ENCODE measurements at places on chromosomes 3 and 15.

GRCh38 chr3:42187936-42188335, 78.0 kb downstream of the CCK start:
- no peak for DNase-seq

- DNase-seq: no peak
Observed at GRCh38 chr3:155619118-155619915, 125.6 kb downstream of the PLCH1 start.

GRCh38 chr15:45644437-45644836, 9.6 kb downstream of the SQOR start:
- no peak for DNase-seq

GRCh38 chr3:101970905-101971304, 121.6 kb downstream of the NFKBIZ start:
- DNase-seq: no peak

- no peak for DNase-seq
Observed at GRCh38 chr3:167662919-167663400, 9.2 kb upstream of the WDR49 start.

All from left renal pelvis (tissue), 4 donors.